Chondrocyte (in vitro differentiated cells): ENCODE measurements at places on chromosomes 1 and 21. TPM values are rescaled to one million over a fixed set of nuclear protein-coding genes. Genes with fewer than 3 reads are reported as not detected.

The LYPD8 gene
- not detected in 3 replicates for total RNA-seq

DNA sequence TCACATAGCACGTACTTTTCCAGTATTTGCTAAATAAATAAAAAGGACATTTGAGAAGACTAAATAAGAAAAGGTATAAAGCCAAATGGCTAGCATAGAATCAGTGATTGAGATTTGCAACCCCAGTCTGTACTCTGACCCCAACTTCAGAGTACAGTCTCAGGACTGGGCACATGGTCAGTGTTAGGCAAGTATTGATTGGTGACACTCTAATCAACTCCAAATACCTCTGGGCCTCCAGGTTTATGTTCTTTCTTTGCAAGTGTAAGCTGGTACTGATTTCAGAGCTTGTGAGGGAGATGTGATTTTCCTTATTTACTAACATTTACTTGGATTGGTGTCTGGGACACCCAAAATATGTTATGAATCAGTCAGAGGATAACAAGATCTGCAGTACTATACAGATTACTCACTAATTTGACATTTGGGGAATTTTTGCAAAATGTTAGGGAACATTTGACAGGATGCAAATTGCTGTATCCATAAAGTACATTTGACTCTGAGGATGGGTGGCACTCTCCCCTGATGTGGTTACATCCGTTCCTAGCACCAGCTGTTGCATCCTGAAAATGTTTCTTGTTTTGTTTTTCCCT lies 34.2 kb downstream of the LMO4 start:
- no peak overlapping the region for H3K27ac ChIP-seq
- H3K4me3 ChIP-seq = no peak overlapping the region
- H3K36me3 ChIP-seq = no peaks in the 10 kb centered on the region
- H3K27me3 ChIP-seq = no peaks in the 10 kb centered on the region

GRCh38 chr1:41093826-41094225 lies 72.3 kb upstream of the SLFNL1 start:
- H3K4me1 ChIP-seq = peaks cover 20% of the 10 kb centered on the region
- DNase-seq = no peak
- H3K27ac ChIP-seq = no peak overlapping the region
- no peak overlapping the region for H3K4me3 ChIP-seq
- H3K27me3 ChIP-seq = no peaks in the 10 kb centered on the region

The HES3 gene
- total RNA-seq = not detected in 3 replicates

GRCh38 chr21:28086861-28087581 lies 905.7 kb downstream of the LTN1 start:
- no peak for DNase-seq
- no peak overlapping the region for H3K27ac ChIP-seq
- H3K27me3 ChIP-seq = no peaks in the 10 kb centered on the region
- peaks cover 3% of the 10 kb centered on the region for H3K36me3 ChIP-seq

- no peak overlapping the region for H3K4me3 ChIP-seq
- peaks cover 42% of the 10 kb centered on the region for H3K4me1 ChIP-seq
- DNase-seq = no peak
- no peak overlapping the region for H3K27ac ChIP-seq
These were observed 50.8 kb downstream of the CAPN9 start for GRCh38 chr1:230797942-230798365.

GRCh38 chr1:100720101-100720500 lies 559 bp downstream of the VCAM1 start:
- H3K27ac ChIP-seq = no peak overlapping the region
- H3K36me3 ChIP-seq = no peaks in the 10 kb centered on the region
- no peak overlapping the region for H3K4me3 ChIP-seq

The GBP1 gene
- 10.6 to 12.9 TPM (median 12.3 TPM) in 3 replicates for total RNA-seq
